ENCODE measurements at places on chromosomes 6 and 20.

DNA sequence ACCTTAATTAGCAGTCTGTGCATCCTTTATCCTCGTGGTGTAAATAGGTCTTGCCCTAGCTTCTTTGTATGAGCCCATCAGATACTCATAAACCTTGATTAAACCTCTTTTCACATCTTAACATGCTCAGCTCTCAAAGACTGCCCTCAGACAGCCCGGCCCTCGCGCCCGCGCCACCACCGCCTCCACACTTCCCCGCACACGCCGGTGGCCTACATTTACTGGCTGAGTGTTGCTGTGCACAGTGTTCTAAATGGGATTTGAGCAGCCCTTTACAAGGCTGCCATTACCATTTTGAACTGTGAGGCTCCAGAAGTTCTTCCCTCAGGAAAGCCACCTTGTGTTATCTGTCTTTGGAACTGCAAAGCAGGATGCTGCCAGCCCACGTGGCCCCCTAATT lies 63.0 kb upstream of the INSM1 start:
- no peak for DNase-seq

- DNase-seq = no peak
These were observed 129.0 kb downstream of the F13A1 start for GRCh38 chr6:6191476-6191875.

DNA sequence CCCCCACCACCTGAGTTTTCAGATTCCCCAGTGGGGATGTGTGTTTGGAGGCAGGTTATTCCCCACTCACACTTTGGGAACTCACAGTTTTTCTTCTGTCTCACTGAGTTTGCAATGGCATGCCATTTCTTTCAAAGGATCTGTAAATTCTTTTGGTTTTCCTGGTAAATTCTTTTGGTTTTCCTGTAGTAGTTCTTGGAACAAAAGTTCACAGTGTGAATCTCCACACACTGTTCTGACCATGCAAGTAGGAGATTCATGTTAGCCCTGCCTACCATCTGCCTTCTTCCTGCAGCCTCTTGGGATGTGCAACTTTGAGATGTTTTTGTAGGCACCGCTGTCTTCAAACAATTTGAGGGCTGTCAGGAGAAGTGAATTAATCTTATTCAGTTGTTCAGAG lies 165.6 kb upstream of the OGFRL1 start:
- no peak for DNase-seq

GRCh38 chr6:19440531-19440930 lies 396.6 kb upstream of the ID4 start:
- no peak for DNase-seq

GRCh38 chr6:53770780-53771249 lies 24.0 kb upstream of the LRRC1 start:
- no peak for DNase-seq

- DNase-seq = no peak
These were observed 611.7 kb downstream of the UTRN start for GRCh38 chr6:144896871-144897270.

DNA sequence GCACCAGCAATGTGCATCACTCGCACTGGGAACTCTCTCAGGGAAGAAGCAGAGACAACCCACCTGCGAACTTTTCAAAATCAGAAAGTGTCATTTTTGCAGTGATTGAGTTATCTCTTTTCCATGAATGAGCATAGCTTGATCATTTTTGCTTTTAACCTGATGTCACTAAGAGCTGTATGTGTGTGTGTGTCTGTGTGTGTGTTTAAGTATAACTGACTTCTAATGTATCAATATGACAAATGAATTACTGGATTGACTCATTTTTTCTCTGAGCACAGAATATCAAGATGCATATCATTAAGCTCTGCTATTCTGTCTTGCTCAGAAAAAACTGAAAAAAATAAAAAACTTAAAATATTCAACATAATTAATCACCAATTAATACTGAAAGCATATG lies 548.9 kb upstream of the MARCKS start:
- DNase-seq = no peak

GRCh38 chr20:62219992-62220665 lies at the start of gene HRH3:
Gene HRH3, minus strand, starts transcription at chr20:62220278. Its CDS starts 308 bp downstream, at chr20:62219970.
- no peak for DNase-seq

GRCh38 chr6:90178384-90178855 lies 118.2 kb downstream of the BACH2 start:
- DNase-seq = no peak
